Cortex of kidney (tissue), 1 donor: ENCODE measurements at places on chromosomes 6 and 20.

DNA sequence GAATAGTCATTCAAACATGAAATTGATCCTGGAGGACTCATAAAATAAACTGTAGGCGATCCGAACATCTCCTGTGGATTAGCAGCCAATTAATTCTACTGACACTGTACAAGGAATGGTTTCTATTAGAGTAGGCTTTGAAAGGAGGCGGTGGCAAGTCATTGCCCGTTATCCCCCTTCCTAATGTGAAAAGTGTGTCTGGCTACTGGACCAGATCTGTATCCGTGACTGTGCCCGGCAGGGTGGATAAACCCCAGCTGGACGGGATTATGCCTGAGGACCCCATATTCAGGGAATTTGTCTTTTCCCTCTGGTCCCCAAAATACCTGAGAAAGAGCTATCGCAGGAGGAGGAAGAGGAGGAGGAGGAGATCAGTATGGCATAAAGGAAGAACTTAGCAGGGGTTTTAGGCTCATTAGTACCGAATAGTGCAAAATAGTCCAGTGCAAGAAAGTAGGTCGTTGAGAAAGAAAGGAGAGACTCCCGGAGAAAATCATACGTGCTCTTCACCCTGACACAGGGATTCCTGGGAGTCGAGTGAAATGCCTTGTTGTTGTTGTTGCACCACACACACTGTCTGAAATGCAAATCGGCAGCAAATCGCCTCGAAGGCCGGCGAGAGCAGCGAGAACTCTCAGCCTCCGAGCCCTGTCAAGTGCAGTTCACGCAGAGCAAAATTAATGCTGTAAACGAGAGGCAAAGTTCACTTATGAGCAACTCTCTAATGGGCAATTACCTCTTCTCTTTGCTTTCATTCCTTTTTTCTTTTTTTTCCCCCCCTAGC, 178.9 kb upstream of the ARID1B start:
- DNase-seq: no peak

DNA sequence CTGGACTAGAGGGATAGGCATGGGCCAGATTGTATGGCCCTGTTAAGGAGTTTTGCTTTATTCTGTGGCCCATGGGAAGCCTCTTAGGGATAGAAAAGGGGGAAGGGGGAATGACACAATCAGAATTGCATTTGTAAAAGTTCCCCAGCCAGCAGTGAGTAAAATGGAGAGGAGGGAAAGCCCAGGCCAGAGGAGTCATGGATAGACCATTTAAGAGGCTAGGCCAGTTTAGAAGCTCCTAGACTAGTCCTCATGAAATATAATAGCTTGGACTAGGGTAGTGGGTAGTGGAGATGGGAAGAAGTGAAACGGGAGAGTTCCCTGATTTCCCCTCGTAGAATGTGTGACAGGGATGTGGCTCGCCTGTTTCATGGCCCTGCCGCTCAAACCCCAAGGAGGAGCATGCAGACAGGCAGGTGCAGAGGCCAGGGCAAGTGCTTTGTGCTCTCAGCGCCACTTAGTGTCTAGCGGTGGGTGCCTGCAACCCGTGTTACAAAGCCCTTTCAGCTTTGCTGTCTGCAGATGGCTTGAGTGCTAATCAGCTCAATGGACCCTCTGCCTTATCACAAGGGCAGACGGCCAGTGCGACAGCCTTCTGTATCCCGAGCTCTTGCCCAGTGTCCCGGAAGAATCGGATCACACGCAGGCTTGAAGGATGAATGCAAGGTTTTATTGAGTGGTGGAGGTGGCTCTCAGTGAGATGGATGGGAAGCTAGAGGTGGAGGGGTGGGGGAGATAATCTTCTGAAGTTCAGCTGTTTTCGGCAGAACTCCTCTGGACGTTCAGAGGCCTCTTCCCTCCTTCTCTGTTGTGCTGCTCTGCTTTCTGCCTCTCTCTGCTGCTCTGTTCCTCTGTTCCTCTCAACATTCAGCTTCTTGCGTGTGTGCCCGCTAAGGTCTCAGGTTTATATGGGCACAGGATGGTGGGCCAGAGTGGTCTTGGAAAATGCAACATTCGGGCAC, 141.1 kb downstream of the CEP57L1 start:
- no peak for DNase-seq

- DNase-seq: no peak
Measured at GRCh38 chr6:122903266-122903915, 92.6 kb upstream of the CLVS2 start.

- DNase-seq: no peak
Measured at GRCh38 chr6:143146186-143146851, 85.6 kb downstream of the AIG1 start.
